ENCODE measurements at places on chromosomes 3 and 15.

- no peak for DNase-seq
Measured at GRCh38 chr15:80509800-80510199, 105.6 kb downstream of the ARNT2 start.

DNA sequence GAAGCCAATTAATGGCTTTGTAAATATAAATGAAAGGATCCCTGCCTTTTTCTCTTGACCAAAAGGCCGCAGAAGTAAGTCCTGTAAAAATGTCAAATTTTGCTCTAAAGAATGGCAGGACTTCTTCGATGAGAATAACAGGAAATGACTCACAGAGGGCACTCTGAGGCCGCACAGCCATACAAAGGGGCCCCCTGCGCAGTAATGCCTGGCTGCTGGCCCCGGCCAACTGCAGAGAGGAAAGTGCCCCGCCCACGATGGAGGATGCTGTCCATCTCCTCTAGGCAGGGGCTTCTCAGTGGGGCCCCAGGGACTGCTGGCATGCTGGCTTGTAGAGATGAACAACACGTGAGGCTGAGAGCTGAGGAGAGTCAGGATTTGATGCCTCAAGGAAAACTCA is 18.1 kb upstream of the SCN10A start:
- DNase-seq, result no peak

DNA sequence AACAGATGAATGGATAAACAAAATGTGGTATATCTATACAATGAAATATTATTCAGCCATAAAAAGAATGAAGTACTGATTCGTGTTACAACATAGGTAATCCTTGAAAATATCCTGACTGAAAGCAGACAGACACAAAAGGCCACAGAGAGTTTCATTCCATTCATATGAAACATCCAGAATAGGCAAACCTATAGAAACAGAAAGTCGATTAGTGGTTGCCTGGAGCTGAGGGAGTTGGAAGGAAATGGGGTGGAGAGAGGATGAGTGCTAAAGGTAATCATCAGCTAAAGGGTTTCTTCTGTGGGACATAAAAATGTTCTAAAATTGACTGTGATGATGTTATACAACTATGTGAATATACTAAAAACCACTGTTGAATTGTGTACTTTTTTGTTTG is 22.9 kb downstream of the FOXP1 start:
- DNase-seq, result no peak

DNA sequence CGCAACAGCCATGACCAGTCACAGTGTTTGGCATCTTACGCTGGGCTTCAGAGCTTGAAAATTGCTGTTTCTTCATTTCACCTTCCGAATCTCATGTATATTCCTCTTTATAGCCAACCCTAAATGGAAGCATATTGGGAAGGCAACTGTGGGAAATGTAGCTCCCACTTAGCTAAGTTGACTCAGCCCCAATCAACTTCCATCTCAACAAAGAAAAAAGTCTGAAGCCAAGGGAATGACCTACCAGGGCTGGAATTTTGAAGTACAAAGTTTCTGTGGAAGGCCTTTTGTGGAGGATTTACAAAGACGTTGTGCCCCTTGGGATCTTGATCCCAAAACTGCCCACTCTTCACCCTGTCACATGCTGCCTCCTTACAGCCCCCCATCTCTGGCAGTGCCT is 85.2 kb upstream of the OXTR start:
- no peak for DNase-seq

DNA sequence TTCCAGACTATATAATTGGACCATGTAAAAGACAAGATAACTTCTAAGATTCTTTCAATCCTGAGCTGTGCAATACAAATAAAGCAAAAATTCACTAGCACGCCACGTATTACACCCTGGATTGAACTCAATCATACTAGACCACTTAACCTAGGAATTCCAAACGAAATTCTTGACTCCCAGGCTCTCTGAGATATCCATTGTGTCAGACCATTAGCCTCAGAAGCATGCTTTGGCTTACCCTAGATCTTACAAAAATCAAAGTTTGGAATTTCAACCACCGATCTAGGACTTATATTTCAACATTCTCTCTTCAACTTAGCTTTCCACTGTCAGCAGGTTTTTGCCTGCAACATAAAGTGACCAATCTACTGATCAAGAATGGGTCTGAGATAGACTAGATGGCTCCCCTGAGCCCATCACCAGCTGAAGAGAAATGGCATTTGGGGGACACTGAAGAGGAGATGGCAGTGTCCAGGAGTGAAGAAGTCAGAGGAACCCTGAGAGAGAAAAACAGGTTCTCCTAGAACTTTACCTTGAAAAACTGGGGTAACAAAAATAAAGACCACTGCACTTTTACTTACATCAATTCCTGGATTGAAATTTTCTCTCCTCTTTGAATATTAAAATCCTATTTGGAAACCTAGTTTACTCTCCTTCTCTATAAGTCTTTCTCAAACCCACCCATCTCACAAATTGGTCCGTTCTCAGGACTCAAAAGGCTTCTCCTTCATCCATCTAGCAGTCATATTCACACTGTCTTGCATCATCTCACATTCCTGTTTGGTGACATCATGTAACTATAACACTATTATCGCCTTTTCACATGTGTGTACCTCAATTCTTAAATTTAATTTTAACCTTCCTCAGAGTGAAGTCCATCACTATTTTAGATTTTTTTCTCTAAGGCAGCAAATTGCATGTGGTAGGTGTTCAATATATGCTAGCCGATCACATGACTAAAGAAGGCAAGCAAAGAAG is 18.5 kb downstream of the CPNE4 start:
- DNase-seq, result no peak

DNA sequence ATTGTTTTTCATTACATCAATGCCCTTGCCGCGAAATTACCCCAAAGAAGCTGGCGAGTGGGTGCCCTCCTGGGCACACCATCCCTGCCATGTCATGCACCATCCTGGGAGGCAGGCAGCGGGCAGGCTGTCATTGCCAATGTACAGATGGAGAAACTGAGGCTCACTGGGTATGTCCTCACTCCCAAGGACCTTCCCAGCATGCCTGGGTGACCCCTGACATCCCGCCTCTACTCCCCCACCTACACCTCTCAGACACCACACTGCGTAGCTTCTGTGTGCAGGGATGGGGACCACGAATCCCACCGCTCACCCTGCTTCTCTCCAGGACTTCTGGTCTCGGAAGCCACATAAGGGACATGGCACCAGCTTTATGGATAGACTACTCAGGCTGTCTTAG is 41.0 kb upstream of the SLC41A3 start:
- DNase-seq, result no peak

- DNase-seq, result no peak
Measured at GRCh38 chr15:80325206-80325605, 73.2 kb upstream of the CTXND1 start.

DNA sequence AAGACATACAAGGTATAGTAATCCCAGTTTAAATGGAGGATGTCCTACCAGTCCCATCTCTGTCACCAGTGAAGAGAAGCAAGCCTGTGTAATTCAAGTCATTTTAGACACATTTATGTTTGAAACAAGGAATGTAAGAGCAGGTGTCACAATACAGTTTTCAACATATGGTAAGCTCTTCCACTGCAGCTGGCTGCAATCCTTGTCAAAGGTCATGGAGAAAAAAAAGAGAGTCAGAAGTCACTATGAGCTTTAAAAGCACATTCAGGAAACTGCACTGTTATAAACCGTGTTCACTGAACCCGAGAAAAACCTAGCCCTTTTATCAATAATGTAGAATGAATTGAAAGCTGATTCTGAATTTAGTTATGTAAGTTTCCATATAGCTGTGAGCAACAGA is 206.4 kb downstream of the NAALADL2 start:
- no peak for DNase-seq

DNA sequence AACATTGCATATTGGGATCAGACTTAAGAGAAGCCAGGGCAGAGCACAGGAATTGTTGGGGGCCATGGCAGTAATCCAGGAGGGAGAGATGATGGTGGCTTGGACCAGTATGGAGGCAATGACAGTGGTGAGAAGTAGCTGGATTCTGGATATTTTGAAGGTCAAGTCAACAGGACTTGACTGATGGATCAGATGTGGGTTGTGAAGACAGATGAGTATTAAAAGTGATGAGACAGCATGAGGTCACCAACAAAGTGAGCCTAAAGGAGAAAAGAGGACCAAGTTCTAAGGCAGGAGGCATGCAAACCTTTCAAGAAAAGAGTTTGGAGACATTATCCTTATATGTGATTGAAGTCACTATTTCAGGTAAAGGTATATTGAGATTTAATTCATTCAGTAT is 56.6 kb upstream of the TIPARP start:
- DNase-seq, result no peak

GRCh38 chr15:49495993-49496753 is 73.1 kb downstream of the FGF7 start:
- DNase-seq, result no peak

- no peak for DNase-seq
Measured at GRCh38 chr3:38968891-38969290, 82.9 kb downstream of the SCN11A start.

DNA sequence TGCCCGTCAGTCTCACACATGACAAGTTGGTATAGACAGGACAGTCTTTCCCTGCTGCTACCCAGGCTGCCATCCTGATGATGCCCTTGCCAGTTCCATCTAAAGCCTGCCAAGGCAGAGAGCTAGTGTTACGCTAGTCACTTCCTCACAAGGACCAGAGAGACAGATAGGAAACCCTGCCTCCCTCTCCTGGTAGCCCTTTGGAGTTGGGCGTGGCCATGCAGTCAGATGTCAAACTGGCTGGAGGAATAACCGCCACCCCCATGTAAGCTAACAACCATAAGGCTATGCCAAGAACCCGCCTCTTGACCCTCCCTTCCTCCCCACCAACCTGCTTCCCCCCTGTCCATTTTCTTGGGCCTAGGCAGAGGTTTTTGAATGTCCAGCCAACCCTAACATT is 2.8 kb downstream of the TMEM115 start:
- no peak for DNase-seq

- no peak for DNase-seq
Measured at GRCh38 chr3:182323126-182323700, 470.1 kb upstream of the ATP11B start.

DNA sequence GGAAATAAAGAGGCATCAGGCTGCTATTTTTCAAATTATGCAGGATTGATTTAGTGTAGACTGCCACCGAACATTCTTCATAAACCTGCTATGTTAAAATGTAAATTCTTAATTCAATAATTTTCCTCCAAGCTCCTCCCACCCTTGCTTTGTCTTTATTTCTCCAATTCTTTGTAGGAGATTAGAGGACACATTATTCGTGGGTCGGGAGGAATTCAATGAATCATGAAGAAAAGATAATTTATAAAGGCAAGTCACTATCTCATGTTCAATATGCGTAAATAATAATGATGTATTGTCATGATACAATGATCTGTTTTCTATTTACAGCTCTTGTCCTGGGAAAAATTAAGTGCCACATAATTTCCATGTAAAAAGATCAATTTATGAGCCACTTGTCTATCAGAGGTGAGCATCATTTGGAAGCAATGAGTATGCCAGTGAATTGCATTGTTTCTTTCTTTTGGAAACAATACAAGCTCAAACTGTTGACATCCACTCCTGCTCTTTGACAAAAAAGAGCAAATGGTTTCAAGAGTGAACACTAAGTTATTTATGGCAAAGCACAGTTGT is 148.0 kb upstream of the MITF start:
- no peak for DNase-seq

DNA sequence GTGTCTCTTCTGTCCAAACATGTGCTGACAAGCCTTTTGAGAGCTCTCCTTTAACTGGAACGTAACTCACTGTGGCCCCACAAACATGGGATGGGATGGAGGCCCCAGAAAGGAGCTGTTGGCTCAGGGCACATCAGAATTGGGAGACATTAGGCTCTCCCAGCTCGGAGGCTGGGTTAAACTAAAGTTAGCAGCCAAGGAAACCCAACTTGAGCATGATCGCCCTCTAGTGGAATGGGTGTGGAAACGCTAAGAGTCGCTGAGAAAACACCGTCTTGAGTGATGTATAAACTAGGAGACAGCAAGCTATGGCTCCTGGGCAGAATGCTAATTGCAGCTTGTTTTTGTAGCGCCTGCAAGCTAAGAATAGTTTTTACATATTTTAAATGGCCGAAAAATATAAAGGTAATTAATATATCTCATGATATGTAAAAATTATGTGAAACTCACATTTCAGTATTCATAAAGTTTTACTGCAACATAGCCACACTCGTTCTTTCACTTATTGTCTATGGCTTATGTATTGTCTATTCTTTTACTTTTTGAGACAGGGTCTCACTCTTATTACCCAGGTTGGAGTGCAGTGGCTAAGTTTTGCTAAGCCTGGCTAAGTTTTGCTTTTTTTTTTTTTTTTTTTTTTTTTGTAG is 138.8 kb upstream of the HACD2 start:
- peak; percentile 12 for DNase-seq

DNA sequence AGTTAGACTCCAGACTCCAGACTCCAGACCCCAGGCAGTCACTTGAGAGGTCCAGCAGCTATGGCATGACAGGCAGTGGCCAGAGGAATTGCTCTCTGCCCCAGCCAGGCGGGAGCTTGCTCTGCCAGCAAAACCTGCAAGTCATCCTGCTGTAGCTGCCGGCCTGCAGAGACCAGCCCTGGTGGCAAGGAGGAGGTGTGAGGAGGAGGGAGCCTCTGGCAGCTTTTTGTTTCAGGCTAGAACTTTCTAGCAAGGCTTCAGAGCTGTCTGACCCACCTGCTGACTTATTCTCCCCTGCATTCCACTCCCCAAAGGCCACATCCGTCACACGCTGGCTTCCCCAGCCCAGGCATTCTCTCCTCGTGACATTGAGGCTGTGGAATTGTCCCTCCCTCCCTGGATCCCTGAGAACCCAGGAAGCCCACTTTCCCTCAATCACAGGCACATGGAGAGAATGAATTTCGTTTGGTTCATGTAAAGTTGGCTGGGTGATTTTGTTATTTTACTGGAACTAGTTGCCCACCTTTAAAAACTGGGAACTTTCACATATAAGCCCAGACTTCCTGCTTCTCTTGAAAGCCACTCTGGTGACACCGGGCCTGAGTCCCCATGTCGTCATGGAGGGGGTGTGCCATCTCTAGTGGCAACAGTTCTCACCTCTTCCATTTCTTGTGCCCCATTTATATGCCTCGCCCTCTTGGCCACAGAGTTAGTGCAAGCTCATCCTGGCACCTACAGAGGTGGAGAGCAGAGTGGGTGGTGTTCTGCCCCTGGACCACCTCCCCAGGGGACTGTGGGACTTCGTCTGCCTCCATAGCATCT is 82.7 kb downstream of the ABHD5 start:
- DNase-seq, result no peak

DNA sequence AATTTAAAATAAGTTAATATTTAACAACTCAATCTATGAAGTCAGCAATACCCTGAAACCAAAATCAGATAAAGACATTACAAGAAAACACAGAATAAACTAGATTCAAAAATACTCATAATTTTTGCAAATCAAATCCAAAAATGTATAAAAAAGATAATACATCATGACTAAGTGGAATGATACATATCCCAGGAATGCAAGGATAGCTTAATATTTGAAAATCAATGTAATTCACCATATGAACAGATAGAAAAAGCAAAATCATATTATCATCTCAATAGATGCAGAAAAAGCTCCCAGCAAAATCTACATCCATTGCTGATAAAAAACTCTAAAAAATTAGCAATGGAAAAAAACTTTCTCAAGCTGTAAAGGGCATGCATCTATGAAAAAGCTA is 70.5 kb downstream of the SETMAR start:
- no peak for DNase-seq
